ENCODE measurements at places on chromosomes 5 and 9. TPM values are rescaled to one million over a fixed set of nuclear protein-coding genes. Genes with fewer than 3 reads are reported as not detected.

- H3K27ac ChIP-seq: no peak overlapping the region
- no peak overlapping the region for H3K4me3 ChIP-seq
- no peak for DNase-seq
- no peaks in the 10 kb centered on the region for H3K27me3 ChIP-seq
- no peaks in the 10 kb centered on the region for H3K4me1 ChIP-seq
Measured at GRCh38 chr5:138659121-138659520, 83.9 kb upstream of the HSPA9 start.

Gene SAXO1
- not detected for total RNA-seq

Gene PAIP2
- total RNA-seq: 132 TPM

DNA sequence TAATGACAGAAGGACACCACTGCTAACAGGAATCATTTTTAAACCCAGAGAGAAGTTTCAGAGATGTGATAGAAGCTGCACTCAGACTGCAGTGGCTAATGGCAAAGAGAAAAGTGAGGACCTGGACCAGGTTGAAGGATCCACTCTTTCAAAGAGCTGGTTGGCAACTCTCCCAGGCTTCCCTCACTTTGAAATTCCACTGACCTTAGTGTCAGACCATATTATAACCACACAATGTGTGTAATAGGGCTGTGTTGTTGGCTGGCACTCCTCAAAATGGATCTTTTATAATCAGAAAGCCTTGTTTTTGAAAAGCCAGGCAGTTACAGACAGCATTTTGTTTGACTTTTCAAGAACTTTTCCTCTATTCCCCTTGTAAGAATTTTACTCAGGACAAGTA is 280.7 kb downstream of the PRELID2 start:
- no peak for DNase-seq
- H3K27ac ChIP-seq: no peak overlapping the region
- H3K4me3 ChIP-seq: no peak overlapping the region
- H3K36me3 ChIP-seq: no peaks in the 10 kb centered on the region

Gene SOWAHA
- 0.52 TPM for total RNA-seq

DNA sequence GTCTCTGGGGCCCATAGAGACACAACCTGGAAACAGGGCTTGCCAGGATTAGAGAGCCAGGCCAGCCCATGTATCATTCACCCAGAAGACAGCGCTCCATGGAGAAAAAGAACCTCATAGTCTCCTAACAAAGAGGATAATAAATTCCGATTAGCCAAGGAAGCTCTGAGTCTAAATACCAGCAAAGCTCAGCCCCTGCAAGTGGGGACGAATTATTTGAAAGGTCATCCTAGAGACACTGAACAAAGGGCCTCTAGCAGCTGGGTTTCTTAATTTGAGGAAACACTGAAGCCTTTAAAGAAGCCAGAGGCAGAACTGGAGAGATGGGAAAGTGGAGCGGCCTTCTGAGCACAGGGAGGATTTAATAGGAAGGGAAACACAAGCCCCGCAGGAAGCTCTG is 287.1 kb upstream of the ZNF462 start:
- no peaks in the 10 kb centered on the region for H3K36me3 ChIP-seq
- H3K27me3 ChIP-seq: no peaks in the 10 kb centered on the region
- no peak overlapping the region for H3K4me3 ChIP-seq

DNA sequence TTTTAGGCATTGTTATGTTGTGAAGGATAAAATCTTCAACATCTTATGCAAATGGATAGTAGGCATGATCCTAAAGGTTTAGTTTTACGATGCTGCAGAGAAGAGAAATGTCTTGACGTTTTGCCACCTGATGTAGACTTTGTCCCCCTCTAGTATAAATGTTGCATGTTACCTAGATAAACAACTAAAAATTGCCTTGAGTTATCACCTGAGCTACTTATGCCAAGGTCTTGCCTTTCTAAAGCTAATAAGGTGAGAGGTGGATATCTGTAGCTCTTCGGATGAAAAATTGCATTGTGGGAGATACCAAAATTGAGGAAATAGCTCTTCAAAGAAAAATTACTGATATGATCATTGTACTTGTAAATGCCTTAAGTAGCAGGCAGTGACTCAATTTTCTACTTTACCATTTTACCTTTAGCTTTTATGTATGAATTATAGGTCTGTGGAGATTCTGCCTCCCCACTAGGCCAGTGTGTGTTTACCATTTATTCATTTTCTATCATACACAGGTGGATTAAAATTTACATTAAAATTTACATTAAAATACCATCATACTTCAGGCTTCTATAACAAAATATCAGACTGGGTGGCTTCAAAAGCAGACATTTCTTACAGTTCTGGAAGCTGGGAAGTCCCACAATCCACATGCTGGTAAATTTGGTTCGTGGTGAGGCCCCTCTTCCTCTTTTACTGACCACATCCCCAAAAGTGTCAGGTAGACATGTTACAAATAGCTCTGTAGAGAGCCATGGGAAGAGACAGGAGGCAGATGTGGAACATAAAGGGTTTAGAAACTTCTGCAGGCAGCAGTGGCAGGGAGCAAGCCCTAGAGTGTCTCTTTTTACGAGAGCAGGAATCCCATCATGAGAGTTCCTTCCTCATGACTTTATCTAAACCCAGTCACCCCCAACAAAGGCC is 100.7 kb upstream of the ERBIN start:
- H3K4me3 ChIP-seq: no peak overlapping the region
- no peak for DNase-seq
- no peak overlapping the region for H3K27ac ChIP-seq
- no peaks in the 10 kb centered on the region for H3K27me3 ChIP-seq

GRCh38 chr9:94159069-94159939 is 75.0 kb downstream of the PTPDC1 start:
- no peaks in the 10 kb centered on the region for H3K4me1 ChIP-seq
- no peak overlapping the region for H3K27ac ChIP-seq
- no peak for DNase-seq
- H3K4me3 ChIP-seq: no peak overlapping the region
- no peaks in the 10 kb centered on the region for H3K36me3 ChIP-seq

Gene RASEF
- 10.4 TPM for total RNA-seq

DNA sequence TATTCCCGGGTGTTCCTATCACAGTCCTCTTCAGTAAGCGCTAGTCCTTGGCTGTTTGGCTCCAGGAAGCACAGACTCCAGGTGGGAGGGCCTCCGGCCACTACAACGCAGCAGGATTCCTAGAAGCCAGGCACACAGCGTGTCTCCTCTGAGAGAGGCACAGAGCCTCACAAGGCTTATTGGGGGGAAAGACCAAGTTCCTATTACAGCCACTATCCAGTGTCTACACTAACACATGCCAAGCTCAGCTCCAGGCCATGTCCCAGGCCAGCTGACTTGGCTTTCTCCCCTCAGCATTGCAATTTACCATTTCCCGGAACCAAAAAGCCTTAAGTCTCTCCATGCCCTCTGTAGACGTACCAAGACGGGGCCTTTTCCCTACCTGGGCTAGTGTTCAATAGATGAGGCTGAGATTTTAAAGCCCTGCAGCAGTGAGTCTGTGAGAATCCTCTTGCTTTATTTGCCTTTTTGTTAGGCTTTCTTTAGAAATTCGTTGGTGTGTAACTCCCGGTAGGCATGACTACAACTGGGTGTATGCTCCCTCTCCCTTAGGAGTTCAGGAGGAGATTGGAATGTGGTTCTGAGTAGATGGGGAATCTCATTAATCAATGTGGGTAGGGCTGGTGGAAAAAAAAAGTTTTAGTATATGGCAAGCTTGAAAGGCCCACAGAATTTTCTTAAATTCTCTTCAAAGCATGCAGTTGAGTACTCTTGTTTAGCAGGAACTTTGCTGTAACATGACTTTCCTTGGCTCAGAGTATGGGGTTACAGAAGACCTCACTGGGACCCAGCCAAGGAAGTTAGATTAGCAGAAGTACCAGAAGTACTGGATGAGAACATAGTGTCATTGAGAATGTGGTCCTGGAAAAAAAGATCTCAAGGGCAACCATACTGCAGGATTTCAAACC is 84.3 kb upstream of the SLC1A3 start:
- no peak overlapping the region for H3K4me3 ChIP-seq
- no peak overlapping the region for H3K27ac ChIP-seq
- H3K4me1 ChIP-seq: no peaks in the 10 kb centered on the region
- DNase-seq: no peak
- H3K36me3 ChIP-seq: no peaks in the 10 kb centered on the region
- no peaks in the 10 kb centered on the region for H3K27me3 ChIP-seq

Gene INSL4
- total RNA-seq: not detected

DNA sequence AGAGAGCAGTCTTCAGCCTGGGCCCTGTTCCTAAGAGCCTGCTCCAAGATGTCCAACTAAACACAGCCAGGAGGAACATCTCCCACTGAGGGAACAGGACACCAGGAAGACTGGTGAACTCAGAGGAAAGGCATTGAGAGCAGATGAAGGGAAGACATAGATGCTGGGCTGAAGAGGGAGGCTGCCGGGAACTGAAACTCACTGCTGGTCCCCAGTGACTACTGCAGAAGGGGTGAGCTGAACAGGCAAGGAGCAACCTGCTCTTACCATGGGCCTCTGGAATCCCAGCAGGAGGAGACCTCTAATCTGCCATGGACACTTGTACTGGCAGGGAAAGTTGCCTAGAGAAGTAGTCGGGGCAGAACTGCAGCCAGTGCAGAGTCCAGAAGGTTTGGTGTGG is 95.7 kb downstream of the TRPM3 start:
- DNase-seq: no peak
- no peaks in the 10 kb centered on the region for H3K27me3 ChIP-seq
- no peak overlapping the region for H3K4me3 ChIP-seq

DNA sequence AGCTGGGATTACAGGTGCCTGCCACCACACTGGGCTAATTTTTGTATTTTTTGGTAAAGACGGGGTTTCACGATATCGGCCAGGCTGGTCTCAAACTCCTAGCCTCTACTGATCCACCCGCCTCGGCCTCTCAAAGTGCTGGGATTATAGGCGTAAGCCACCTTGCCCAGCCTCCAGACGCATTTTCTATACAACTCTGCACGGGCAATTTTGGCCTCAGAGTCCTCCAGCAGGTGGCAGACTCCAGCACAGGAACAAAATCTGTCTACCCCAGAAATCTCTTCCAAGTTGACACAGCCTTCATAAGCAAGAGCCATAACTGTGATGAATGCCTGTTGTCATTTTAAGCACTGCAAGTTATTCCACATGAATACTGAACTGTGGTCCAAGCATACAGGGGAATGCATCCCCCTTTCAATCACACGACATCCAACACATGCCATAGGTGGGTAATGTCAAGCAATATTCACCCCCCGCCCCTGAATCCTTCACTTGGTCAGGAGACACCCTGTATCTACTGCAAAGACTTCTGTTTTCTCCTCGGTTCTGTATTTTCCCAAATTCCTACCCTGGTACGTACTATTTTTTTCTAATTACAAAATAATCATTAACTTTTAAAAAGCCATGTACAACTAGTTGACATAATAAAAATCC is 50.8 kb downstream of the ALDH7A1 start:
- H3K27ac ChIP-seq: no peak overlapping the region
- H3K27me3 ChIP-seq: no peaks in the 10 kb centered on the region
- peaks cover 40% of the 10 kb centered on the region for H3K36me3 ChIP-seq

DNA sequence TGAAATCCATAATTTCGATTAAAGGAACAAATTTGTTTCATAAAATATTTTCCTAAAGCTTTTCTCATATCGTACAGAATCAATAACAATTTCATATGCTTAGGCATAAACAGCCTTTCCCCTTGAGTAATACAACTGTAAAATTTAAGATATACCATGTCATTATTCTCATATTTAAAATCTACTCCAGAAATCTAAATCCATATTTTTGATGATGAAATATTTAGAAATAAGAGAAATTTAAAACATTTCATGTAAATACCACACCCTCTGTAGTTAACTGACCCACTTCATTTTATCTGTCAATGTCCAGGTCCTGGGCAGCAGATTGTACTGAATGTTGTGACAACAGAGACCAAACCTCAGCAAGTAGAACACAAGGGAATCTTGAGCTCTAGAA is 5.1 kb downstream of the POC5 start:
- no peak overlapping the region for H3K4me3 ChIP-seq
- H3K4me1 ChIP-seq: peaks cover 5% of the 10 kb centered on the region
- H3K36me3 ChIP-seq: 0 out of 2 replicates have a peak, but pooled peaks cover 7% of the 10 kb centered on the region

DNA sequence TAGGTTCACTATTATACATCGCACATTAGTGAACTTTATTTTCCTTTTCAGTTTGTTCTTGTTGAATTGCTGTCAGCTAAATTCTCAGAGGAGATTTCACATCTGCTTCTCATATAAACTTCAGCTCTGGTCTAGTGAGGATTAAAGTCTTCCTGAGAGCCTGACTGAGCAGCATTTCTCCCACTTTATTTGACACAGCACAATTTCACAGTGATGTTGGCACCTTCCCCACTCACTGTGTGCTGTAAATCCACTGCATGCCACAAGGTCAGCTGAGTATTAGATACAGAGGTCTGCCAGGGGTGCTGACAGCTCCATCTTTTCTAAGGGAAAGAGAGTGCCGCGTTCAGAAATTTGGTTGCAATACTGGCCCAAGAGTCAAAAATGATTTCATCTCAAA is 567.4 kb downstream of the PRR16 start:
- no peaks in the 10 kb centered on the region for H3K27me3 ChIP-seq
- H3K4me3 ChIP-seq: no peak overlapping the region
- H3K36me3 ChIP-seq: no peaks in the 10 kb centered on the region
- DNase-seq: no peak
- H3K27ac ChIP-seq: no peak overlapping the region
- no peaks in the 10 kb centered on the region for H3K4me1 ChIP-seq

GRCh38 chr5:125410537-125411070 is 664.2 kb upstream of the ZNF608 start:
- DNase-seq: no peak
- peaks cover 56% of the 10 kb centered on the region for H3K4me1 ChIP-seq
- H3K27ac ChIP-seq: no peak overlapping the region
- H3K36me3 ChIP-seq: no peaks in the 10 kb centered on the region
- no peak overlapping the region for H3K4me3 ChIP-seq
- H3K27me3 ChIP-seq: no peaks in the 10 kb centered on the region

Gene C8G
- total RNA-seq: not detected

DNA sequence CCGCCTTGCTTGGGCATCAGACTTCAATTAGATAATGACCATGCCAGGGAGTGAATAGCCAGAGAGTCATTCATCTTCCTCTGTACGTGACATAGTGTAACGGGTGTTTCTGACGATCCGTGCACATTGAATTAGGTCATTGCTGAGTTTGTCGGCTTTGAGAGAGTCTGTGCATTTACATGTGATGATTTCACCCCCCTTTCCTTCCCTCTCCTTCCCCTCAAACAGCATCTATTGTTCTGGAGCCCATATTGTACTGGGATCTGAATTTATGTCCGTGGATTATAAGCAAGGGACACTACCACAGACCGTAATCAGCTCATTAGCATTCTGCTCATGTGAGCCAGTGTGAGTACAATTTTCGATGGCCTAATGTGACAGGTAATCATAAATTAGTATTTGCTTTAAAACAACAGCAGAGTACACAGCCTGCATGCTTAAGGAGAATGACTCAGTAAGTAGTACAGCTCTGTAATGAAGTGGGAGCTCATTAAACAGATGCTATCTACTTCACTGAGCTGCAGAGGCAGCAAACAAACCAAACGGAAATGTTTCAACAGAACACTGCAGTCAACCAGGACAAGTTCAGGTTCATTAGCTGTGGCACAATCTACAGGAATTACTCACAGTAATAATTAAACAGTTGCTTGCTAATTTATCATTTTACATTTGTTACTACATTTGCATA is 302.1 kb downstream of the CSNK1G3 start:
- no peaks in the 10 kb centered on the region for H3K27me3 ChIP-seq
- H3K36me3 ChIP-seq: no peaks in the 10 kb centered on the region
- no peak overlapping the region for H3K4me3 ChIP-seq
- H3K27ac ChIP-seq: no peak overlapping the region
- peaks cover 60% of the 10 kb centered on the region for H3K4me1 ChIP-seq

Gene GFI1B
- 1.0 TPM for total RNA-seq
